ENCODE measurements at places on chromosomes 13 and 19.

DNA sequence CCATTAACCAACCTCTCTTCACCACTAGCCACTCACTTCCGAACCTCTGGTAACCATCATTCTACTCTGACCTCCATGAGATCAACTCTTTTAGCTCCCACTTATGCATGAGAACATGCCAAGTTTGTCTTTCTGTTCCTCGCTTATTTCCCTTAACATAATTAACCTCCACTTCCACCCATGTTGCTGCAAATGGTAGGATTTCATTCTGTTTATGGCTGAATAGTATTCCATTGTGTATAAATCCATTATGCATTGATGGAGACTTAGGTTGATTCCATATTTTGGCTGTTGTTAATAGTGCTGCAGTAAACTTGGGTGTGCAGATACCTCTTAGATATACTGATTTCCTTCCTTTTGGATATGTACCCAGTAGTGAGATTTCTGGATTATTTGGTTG is 30.2 kb downstream of the ZNF382 start:
- no peak for DNase-seq

DNA sequence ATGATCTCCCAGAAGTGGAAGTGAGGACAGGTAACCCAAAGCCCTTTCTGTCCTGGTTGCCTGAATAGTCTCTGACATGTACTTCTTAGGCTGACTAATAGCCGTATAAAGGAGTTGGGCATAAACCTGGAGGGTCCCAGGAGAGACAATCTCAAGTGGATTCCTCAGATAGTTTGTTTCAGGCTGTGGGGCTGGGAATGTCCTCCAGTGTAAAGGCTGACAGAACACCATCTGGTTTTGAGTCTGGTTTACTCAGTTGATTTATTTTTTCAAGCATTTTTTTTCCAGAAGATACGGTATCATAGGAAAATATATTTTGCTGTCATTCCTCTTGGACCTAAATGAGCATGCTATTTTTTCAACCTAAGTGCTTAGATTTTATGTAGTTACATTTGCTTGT is 15.2 kb downstream of the HTR2A start:
- no peak for DNase-seq

DNA sequence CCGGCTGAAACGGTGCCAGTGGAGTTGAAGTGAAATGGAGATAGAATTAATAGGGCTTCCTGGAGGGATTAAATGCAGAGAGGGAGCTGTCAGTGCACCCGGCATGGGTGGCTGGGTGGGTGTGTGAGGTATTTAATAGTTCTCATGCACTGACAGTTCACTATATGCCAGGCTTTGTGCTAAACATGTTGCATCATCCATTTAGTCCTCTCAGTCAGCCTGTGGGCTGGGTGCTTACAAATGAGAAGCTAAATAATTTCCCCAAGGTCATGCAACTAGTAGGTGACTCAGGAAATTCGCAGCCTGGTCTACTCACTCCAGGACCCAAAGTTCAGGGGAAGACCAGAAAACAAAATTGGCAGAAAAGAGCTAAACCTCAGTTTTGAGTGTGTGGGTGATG is 63.5 kb upstream of the SPATA13 start:
- no peak for DNase-seq

GRCh38 chr13:63093907-63094469 is 1678.3 kb upstream of the PCDH20 start:
- no peak for DNase-seq

DNA sequence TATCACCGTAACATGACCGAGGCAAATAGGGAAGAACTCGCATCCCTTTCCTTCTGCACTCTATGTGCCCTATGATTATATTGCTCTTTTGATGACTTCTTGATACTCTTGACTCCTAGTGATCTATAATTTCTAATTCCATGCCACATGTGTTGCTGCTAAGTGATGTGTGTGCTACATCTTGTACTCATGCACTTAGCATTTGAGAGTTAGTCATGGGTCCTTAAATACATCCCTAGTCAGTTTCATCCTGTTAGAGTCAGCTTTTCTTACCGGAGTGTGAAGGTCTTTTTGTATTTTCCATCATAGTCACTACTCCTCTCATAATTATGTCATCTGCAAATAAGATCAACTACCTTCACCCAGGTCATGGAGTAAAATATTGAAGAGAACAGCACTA is 30.2 kb downstream of the RXFP2 start:
- DNase-seq: no peak

- no peak for DNase-seq
Observed at GRCh38 chr13:99228737-99229691, 28.4 kb downstream of the UBAC2 start.

- DNase-seq: no peak
Observed at GRCh38 chr19:27522223-27522622, 1690.7 kb downstream of the UQCRFS1 start.

DNA sequence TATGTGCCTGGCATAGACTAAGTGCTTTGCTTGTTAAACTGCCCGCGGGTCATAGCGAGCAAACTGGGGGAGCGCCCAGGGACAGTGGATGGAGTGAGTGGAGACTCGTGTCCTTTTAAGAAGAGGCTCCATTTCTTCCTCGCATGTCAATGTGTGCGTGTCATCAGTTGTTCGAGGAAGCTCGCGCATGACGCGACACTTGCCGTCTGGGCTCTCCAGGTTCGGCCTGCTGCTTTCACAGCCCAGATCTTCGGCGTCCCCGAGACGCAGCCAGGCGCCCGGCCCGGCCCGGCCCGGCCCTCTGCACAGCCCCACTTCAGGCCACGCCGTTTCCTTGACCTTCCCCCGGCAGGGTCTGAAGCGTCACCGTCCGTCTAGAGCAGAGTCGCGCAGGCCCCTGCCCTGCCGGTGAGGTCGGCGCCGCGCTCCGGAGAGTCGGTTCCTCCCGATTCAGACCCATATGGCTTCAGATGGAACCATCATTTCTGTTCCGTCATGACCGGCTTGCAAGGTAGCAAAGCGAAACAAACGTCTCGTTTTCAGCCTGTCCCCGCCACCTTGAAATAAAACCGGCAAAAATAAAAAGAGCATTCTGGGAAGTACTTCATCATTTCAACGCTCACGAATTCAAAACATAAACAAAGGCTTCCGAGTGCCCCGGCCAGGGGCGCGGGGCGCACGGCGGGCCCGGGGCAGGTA is 599 bp upstream of the ARHGEF7 start:
- no peak for DNase-seq

DNA sequence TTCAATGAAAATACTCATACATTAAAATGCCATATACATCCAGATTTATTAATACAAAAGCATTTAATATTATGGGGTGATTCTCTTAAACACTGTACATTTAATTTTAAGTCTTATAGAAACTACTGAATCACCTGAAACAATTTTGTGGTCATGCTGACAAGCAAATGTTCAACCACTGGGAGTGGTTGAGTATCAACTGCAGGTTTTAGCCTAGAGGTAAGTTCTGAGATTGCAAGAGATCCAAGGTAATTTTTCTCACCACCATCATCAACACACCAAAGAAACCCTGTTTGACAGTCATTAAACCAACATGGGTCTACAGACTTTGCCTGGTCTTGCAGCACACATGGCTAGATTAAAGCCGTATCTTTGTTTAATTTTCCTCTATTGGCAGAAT is 196.3 kb downstream of the LHFPL6 start:
- no peak for DNase-seq

GRCh38 chr19:54154603-54155345 is 4.7 kb downstream of the LENG1 start:
- DNase-seq: peak; percentile 30

GRCh38 chr13:87344176-87344575 is 327.0 kb upstream of the SLITRK5 start:
- no peak for DNase-seq

- DNase-seq: peak; percentile 99
Observed at GRCh38 chr13:110126391-110126961, 180.5 kb downstream of the COL4A1 start.

DNA sequence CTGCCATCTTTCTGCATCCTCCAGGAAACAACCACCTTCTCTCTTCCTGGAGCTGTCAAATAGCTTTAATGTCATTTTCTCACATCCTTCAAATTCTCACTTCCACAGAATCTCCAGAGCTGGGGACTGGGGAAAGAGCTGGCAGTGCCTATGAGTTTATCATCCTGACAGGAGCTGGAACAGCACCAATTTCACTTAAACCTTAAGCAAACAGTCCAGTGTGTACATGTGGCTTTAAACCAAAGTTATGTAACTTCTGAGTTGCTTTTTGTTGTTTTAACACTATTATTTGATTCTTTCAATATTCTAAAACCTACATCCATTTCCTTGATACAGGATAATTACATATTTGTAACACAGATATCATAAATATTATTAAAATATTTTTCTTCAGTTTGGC is 331.5 kb upstream of the ARGLU1 start:
- DNase-seq: peak; percentile 23

GRCh38 chr13:75489502-75490263 is 7.7 kb upstream of the TBC1D4 start:
- peak; percentile 82 for DNase-seq

DNA sequence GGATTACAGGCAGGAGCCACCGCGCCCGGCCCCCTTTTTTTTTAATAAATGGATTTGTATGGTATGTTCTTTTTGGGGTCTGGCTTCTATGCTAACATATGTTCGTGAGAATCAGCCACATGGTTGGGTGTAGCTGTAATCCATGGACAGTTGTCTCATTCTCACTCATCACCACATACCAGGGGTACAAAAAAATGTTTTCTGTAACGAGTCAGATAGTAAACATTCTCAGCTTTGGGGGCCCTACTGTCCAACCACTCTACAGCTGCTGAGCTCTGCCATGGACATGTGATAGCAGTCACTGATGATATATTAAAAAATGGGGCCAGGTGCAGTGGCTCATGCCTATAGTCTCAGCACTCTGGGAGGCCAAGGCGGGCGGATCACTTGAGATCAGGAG is 5.1 kb upstream of the RETN start:
- DNase-seq: no peak

GRCh38 chr19:7526059-7526929 is 3.9 kb downstream of the MCOLN1 start:
- DNase-seq: no peak

GRCh38 chr13:26494571-26495195 is 62.8 kb upstream of the WASF3 start:
- DNase-seq: no peak

DNA sequence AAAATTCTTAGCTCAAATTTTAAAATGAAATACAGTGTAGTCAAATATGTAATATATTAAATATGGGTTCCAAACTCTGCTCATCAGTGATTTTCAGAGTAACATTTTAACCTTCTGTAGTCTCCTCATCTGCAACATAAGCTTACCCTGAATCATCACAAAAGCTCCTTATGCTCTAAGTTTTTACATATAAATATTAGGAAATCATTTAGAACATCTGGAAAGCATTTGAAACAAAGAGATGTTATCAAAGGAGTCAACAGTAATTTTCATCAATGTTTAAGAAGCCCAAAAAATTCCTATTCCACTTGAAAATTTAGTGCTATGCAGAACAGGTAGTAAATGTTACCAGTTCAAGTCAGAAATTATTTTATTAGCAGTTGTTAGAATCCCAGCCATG is 224.7 kb downstream of the DCT start:
- DNase-seq: no peak

GRCh38 chr19:38213911-38214625 is 10.0 kb downstream of the DPF1 start:
- DNase-seq: peak; percentile 44

- no peak for DNase-seq
Observed at GRCh38 chr13:110630566-110631119, 15.3 kb downstream of the NAXD start.

GRCh38 chr13:109165417-109165904 is 536.0 kb downstream of the MYO16 start:
- DNase-seq: no peak

- DNase-seq: no peak
Observed at GRCh38 chr19:13262450-13262849, 112.2 kb downstream of the IER2 start.

- no peak for DNase-seq
Observed at GRCh38 chr19:16457195-16457953, 14.4 kb downstream of the EPS15L1 start.

DNA sequence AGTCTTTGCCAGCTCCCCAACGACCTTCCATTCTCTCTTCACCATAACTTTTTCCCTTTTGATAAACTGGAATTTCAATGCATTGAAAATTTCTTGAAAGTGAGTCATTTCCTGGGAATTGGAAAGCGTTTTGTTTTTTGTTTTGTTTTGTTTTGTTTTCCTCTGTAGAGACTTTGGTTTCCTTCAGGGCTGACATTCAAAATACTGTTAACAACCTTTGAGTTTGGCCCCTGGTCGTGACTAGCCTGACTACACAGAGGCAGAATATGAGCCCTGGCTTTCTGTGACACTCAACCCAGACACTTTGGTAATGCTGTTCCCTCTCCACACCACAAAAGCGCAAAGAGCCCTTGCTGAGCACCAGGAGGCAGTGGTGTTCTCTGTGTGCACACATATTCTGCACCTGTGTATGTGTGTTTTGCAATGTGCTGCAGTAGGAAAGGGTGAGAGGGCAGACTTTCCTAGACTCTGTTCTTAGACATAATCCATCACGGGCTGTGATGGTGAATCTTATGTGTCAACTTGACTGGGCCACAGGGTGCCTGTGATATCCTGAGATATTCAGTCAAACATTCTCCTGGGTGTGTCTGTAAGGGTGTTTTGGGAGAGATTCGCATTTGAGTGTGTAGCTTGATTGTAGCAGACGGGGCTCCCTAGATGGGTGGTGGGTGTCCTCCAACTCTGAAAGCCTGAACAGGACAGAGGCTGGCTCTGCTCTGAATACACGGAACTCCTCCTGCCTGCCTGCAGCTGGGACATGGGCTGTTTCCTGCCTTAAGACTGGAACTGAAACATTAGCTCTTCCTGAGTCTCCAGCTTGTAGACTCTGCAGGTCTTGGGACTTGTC is 29.5 kb upstream of the ANKRD10 start:
- peak; percentile 58 for DNase-seq

DNA sequence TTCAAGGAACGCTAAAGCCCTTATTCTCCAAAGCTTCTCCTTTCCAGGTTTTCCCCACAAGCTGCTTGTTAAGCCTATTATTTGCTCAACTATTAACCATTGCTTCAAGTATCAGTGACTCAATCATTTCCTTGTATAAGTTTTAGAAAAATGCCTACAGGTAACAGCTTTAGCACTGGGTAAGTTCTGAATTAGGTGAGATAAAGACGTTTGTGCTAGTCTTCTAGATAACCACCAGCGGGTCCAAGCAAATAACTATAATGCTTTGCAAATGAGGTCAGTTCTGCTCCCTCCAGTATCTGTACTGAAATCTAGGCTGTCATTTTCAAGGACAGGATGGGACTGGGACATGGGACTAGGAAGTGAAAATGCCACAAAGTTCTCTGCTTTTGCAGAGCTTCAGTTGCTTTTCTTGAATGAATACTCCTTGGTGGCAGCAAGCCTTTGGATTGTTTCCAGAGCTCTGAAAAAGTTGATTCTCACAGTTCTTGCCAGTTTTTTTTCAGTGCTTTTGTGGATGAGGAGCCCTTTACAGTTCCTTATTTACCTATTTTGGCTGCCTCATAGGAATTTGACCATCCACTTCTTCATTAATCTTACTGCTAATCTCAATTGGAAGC is 1487.7 kb downstream of the EFNB2 start:
- DNase-seq: no peak

GRCh38 chr19:31334849-31335624 is 14.2 kb downstream of the TSHZ3 start:
- no peak for DNase-seq

- DNase-seq: no peak
Observed at GRCh38 chr13:38167164-38167822, 182.4 kb upstream of the UFM1 start.
